Right ventricle myocardium superior (tissue), 1 donor: ENCODE measurements at places on chromosomes 13 and 19. TPM values are rescaled to one million over a fixed set of nuclear protein-coding genes. Genes with fewer than 3 reads are reported as not detected.

GRCh38 chr13:59452189-59452890 is 711.4 kb downstream of the DIAPH3 start:
- no peak for DNase-seq

GRCh38 chr13:26980099-26981031 is 191.2 kb downstream of the USP12 start:
- no peak for DNase-seq

DNA sequence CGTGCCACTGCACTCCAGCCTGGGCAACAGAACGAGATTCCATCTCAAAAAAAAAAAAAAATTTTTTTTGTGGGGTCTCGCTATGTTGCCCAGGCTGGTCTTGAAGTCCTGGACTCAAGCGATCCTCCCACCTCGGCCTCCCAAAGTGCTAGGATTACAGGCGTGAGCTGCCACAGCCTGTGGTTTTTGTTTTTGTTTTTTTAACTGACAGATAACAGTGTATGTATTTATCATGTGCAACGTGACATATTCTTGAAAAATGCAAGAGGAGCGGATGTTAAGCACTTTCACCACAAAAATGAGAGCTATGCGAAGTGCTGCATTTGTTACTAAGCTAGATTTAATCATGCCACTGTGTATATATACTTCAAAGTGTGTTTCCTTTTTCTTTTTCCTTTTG is 49.0 kb downstream of the ARHGEF18 start:
- no peak for DNase-seq

The LHFPL6 gene
- 53.0 TPM for total RNA-seq
